Activated CD4-positive, alpha-beta T cell treated with anti-CD3 and anti-CD28 coated beads, Interleukin-10, Interleukin-2, amounts not matched to agents 100 ng/mL and 50 ng/mL, durations not matched to agents 16 hours and 8 hours (primary cell): ENCODE measurements at places on chromosomes 5 and 9.

DNA sequence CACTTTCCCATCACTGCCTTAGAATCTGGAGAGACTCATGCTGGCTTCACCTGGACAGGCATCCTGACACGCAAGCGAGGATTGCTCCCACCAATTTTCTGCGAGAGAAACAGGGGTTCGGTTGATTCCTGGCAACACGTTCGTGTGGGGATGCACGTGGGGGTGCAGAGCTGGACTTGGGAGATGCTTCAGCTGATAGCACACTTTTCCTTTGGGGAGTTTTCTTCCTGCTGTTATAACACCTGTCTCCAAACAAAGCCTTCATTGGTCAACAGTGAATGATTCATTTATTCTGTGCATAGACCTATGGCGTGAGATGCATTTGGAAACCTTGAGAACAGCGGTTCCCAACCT lies 50.0 kb downstream of the ROPN1L start:
- DNase-seq: no peak

DNA sequence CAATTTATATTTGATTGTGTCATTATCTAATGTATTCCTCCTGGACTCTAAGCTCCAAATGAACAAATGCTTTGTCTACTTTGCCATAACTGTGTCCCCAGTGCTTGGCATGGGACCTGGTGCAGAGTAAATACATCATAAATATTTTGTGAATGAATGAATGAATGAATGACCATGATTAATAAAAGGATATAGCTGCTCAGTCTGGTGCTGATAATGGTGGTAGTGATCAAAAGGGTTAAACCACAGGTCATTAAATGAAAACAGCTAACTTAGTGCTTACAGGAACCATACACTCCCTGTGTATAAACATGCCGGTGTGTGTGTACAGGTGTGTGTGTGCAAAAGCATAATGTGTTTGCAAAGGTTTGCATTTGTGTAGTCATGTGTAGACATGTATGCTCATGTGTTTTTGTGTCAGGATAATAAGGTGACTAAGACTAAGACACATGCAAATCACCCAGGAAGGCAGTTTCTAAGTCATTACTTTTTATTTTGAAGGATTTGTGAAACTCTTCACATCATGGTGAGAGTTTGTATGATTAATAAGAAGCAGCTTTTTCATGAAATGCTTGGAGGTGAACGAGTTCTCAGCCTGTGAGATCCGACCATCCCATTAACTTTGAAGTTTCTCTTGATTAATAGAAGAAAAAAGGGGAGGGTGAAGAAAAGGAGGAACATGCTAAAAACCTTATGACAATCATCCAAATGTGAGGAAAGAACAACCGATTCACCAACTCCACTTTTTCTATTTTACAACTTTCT lies 24.6 kb downstream of the SPARC start:
- DNase-seq: peak; percentile 23

GRCh38 chr9:137084526-137084925 lies 2.3 kb upstream of the MAN1B1 start:
- no peak for DNase-seq

DNA sequence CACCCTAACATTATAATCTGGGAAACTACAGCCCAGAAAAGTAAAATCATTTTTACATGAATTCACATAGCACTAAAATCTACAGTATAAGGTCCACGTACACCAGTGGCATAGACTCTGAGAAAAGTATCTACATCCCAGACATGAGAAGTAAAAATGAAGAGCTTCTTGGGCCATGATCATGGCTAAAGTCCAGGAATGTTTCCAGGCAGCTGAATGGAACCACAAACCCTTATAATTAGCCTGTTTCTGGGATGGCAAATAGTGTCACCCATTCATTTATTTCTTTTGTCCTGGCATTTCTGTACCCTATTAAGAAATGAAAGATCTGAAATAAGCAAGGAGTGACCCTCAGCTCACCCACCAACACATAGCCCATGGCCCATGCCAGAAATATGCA lies 217.9 kb downstream of the SPOCK1 start:
- DNase-seq: no peak

GRCh38 chr5:17042041-17042440 lies 106.0 kb upstream of the MYO10 start:
- no peak for DNase-seq

DNA sequence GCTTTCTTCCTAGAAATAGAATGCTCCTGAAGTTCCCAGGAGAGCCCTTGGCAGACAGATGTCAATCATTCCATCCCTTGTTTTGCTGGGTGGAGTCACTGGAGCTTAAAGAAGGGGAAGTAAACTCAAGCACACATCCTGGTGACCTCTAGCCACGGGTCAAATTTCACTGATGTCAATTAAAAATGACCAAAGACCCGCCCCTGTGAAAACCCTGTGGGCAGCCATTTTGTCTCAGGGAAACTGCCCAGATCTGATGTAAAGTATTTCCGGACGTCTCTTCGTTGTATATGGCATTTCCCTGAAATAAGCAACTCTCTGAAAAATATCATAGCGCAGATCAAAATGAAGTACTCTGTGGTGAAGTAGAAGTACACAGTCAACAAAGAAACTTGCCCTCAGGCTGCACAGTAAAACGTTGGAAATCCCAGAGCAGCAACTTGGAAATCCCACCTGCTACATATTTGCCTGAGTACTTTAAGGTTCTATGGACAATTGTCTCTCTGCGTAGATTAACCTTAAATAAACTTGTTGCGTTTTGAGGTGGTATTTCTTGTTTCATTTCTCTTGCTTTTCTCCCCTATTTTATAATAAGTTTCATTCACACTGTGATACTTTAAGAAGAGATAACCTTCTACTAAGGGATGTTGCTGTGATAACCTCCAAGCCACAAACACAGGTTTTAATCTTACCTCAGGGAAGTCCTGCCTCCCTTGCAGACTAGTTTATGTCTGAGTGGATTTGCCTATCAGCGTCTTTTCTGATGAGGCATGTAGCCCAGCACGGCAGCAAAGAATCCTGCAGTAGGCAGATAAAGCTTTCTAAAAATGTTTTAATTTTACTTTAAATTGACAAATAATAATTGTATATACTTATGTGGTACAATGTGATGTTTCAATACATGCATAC lies 60.9 kb upstream of the PIP5K1B start:
- no peak for DNase-seq

- DNase-seq: no peak
These were observed 7.9 kb downstream of the UGT3A2 start for GRCh38 chr5:36058776-36059175.

- no peak for DNase-seq
These were observed 64.3 kb downstream of the GRIN3A start for GRCh38 chr9:101674165-101674564.

DNA sequence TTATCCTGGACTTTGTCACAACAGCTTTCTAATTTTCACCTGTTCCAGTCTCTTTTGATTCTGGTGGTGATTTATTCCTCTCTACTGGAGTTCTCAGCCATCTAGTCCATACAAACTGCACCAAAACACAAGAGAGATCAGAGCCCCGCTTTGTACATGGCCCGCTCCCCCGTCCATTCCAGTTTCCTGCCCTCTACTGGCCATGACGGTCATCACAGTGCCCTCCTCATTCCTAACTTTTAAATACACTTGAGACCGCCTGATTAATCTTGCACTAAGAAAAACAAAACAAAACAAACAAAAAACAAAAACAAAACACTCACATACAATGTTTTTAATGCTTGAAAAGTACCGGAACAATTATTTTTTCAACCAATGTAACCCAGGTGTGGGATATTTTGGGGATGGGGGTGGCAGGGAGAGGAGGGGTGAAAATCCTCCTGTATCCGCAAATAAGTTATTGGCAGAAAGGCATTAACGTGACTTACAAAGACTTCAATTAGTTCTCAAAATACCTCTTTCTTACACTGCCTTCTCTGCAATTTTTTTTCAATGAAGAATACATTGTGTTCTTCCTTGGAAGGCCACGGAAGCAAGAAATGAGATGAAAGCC lies 84.8 kb upstream of the PAM start:
- no peak for DNase-seq

DNA sequence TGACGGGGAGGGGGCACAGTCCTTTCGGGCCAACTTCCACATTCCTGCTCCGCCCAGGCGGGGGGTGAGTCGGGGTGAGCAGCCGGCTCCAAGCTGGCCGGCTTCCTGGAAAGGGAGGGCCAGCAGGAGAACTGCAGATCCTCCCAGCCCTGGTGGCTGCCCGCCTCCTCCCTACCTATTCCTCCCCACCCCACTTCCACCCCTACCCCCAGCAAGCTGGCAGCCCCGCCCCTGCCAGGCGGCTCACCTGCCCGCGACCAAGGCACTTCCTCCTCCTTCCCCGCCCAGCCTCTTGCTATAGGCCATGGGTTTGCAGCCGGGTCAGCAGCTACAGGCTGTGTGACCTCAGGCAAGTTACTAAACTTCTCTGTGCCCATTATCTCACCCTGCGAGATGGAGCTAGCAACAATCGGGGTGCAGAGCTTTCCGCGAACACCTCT lies 5.6 kb upstream of the IRF1 start:
- peak; percentile 96 for DNase-seq

GRCh38 chr5:107855171-107855570 lies 184.4 kb upstream of the EFNA5 start:
- DNase-seq: no peak

DNA sequence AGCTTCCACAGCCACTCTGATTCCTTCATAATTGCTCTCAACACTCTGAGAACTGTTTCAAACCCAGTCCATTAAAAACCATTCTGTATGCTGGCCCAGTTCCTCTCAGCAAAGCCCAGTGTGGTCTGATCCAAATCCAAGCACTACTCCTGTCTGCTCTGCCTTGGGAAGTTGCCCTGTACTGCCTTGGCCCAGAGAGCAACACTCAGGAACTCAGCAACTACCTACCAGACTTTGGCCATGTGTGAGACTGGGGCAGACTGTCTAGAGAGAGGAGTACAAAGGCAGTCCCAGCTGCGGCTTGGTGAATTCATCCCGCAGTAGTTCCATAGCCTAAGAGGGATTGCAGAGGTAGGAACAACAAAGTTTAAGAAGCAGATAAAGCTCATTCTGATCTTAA lies 214.4 kb downstream of the MCTP1 start:
- no peak for DNase-seq

- no peak for DNase-seq
These were observed 202.0 kb upstream of the SLC27A6 start for GRCh38 chr5:128763321-128763720.

DNA sequence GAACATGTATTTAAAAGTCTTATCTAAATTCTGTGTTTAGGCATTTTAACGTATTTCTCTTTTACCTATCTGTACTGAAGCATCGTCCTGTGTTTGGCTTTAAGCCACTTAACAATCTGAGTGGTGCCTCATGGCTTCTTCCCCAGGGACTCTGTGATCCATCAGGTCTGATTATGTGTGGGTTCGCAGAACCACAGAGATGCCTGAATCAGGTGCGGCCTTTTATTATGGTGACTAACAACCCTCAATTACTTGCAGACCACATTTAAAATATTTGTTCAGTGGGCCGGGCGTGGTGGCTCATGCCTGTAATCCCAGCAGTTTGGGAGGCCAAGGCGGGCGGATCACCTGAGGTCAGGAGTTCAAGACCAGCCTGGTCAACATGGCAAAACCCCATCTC lies 39.6 kb upstream of the SAP30L start:
- no peak for DNase-seq

DNA sequence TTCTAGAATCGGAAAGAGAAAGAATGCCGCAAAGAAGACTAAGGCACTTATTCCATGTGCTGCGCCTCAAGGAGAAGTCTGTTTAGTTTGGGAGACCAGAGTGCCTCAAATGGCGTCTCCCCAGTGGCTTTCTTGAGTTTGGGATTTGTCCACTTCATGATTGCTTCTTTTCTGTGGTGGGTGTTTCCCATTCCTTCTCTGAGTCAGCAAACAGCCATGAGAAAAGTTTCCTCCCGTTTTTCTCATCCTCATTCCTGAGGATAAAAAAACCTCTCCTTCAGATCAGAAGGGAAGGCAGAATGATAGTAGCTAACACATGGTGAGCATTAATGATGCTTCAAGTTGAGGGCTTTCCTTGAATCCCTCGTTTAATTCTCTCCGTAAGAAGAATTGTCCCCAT lies 275.9 kb upstream of the WWC1 start:
- DNase-seq: no peak

GRCh38 chr5:142839711-142840346 lies 69.7 kb downstream of the ARHGAP26 start:
- no peak for DNase-seq
